T-helper 17 cell (primary cell): ENCODE measurements at places on chromosomes 7 and 10. TPM values are rescaled to one million over a fixed set of nuclear protein-coding genes. Genes with fewer than 3 reads are reported as not detected.
A peak's percentile ranks its signal among the peaks of the same experiment; 100 is the strongest.

The NXPH1 gene
- not detected for total RNA-seq

The CUZD1 gene
- 0.73 TPM for total RNA-seq

The C10orf62 gene
- total RNA-seq: not detected

The NUTM2D gene
- total RNA-seq: 1.6 TPM

DNA sequence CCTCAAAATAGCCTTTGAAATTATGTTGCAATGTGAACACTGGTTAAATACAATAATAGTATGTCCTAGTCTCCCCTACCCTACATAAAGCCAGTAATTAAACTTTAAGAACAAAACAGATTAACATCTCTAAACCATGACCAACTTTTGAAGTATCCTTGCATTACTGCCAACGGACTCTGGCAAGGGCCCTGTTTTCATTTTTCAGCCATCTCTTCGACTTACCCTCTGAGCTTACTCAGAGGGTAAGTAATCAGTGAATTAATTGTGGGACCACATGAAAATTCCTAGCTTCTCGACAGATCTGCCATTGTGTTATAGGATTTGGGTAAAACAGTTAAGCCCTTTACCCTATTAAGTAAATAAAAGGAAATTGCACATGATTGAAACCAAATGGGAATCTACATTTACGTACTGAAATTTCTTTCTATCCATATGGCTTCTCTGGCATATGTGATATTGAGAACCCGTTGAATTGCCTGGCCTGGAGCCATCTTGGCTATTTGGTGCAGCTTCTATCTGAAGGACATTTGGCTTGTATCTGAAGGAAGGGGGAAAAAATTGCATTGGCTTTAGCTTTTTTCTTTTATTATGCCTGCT, 39.6 kb downstream of the DYNC1I1 start:
- H3K27ac ChIP-seq: no peak overlapping the region
- H3K4me1 ChIP-seq: no peaks in the 10 kb centered on the region
- H3K27me3 ChIP-seq: no peaks in the 10 kb centered on the region

GRCh38 chr10:80700760-80701444, 163.2 kb downstream of the SH2D4B start:
- no peak for DNase-seq
- H3K27me3 ChIP-seq: peaks cover 17% of the 10 kb centered on the region
- H3K36me3 ChIP-seq: no peaks in the 10 kb centered on the region
- peaks cover 2% of the 10 kb centered on the region for H3K4me1 ChIP-seq

DNA sequence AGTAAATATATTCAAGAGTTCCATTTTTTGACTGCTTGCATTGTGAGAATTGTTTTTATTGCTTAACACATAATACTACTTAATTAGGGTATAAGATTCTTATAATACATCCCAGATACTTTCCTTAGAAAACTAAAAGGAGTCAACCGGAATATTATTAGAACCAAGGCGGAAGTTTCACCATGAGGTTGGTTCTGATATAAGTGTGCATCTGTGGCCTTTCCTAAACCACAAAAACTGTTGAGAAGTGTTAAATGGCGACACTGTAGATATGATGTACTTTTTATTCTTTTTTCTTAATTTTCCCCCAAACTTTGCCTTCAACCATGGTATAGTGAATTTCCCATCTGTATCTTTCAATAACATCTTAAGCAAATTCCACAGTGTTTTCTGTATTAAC, 32.3 kb upstream of the INHBA start:
- no peaks in the 10 kb centered on the region for H3K4me1 ChIP-seq
- H3K4me3 ChIP-seq: no peak overlapping the region
- no peak overlapping the region for H3K27ac ChIP-seq
- H3K36me3 ChIP-seq: no peaks in the 10 kb centered on the region
- DNase-seq: no peak

DNA sequence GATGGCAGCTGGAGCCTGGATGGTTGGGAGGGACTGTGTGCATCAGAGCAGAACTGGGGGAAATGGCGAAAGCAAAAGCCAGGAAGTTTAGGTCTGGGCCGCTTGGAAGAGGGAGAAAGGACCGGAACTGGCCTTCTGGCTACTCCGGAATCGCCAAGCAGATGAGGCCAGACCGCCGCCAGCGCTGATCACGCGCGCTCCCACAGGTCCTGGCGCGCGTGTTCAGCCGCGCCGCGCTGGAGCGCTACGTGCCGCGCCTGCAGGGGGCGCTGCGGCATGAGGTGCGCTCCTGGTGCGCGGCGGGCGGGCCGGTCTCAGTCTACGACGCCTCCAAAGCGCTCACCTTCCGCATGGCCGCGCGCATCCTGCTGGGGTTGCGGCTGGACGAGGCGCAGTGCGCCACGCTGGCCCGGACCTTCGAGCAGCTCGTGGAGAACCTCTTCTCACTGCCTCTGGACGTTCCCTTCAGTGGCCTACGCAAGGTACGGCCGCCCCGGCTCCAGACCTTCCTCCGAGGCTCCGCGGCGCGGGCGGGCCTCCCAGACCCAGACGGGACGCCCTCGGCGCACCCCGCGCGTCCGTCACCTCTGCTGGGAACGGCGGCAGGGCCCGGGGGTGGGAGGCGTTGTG, 2.0 kb downstream of the CYP26C1 start:
- H3K36me3 ChIP-seq: peaks cover 16% of the 10 kb centered on the region
- no peak for DNase-seq
- H3K27ac ChIP-seq: no peak overlapping the region
- H3K27me3 ChIP-seq: peaks cover 54% of the 10 kb centered on the region
- H3K4me3 ChIP-seq: peak overlapping the region; percentile 84
- H3K4me1 ChIP-seq: peaks cover 27% of the 10 kb centered on the region
